ENCODE measurements at places on chromosomes 4 and X.
A peak's percentile ranks its signal among the peaks of the same experiment; 100 is the strongest.

DNA sequence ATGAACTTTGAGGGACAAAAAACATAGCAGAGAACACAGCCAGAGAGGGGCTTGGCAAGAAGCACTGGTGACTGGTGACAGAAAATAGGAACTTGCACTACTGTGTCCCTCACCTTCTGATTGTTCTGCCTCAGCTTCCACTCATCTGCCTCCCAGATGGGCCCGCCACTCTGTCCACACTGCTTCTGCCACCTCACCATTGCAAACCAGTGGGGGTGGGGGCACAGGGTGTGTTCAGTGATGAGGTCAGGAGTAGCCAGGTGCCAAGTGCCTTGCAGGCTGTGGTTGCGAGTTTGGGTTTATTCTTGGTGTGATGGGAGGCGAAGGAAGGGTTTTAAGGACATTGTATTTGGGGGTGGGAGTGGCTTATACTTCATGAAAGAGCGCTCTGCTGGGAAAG lies 9.1 kb upstream of the UBA1 start:
- DNase-seq: no peak

DNA sequence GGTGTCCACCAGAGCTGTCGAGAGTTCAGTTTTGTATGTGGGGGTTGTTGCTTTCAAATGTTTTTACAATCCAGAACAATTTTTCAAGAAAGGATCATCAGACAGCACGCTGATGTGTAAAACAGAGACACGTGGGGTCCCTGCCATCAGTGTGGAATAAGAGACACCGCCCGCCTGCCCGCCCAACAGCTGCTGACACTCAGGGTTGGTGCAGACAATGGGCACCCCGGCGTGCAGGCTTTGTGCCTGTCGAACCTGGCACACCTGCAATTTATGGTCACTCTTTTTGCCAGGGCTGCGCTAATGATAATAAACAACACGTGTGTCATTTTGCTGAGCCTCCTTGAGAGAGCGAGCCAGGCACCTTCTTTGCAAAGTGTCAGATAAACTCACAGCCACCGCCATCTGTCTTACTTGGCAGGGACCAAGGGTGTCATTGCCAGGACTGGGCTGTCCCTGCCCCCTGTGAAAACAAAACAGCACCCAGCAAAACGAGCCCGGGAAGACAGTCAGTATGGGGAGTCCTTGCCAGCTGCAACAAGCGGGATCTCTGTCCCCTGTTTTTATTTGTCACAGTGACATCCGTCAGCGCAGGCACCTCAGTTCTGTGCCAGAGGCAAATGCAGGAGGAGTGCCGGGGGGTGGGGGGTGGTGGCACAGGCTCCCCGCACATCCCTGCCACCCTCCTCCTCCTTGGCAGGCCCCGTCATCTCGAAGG lies 69.1 kb downstream of the PSAPL1 start:
- DNase-seq: peak; percentile 22

- DNase-seq: no peak
Observed at GRCh38 chr4:26397086-26397485, 76.3 kb downstream of the RBPJ start.

- DNase-seq: no peak
Observed at GRCh38 chr4:138634915-138635314, 380.7 kb upstream of the NOCT start.

DNA sequence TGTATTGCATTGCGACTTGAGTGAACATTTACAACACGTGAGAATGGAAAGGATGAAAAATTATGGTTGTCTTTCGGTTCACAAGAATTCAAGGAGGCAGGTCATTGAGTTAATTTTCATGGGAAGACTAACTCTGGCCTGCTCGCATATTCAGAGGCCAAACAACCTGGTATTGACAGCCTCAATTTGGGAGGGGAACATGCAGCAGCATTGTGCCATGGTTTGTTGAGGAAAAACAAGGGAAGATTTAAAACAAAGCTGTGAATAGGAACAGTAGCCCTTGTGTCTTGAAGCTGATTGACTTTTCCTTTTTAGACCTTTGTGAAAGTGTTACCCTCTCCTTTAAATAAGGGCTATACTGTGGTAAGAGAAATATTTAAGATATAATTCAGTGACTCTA lies 31.9 kb downstream of the FAT4 start:
- DNase-seq: no peak

- DNase-seq: peak; percentile 71
Observed at GRCh38 chrX:130118441-130119311, 8.4 kb upstream of the ELF4 start.

DNA sequence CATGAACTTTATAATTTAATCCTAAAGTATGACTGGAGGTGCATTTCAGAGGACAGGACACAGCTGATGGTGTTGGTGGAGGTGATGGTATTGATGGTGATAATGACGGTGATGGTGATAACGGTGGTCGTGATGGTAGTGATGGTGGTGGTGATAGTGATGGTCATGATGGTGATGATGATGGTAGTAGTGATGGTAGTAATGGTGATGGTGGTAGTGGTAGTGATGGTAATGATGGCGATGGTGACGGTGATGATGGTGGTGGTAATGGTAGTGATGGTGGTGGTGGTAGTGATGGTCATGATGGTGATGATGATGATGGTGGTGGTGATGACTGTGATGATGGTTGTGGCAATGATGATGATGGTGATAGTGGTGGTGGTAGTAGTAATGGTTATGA lies 40.4 kb downstream of the SLC2A9 start:
- no peak for DNase-seq

DNA sequence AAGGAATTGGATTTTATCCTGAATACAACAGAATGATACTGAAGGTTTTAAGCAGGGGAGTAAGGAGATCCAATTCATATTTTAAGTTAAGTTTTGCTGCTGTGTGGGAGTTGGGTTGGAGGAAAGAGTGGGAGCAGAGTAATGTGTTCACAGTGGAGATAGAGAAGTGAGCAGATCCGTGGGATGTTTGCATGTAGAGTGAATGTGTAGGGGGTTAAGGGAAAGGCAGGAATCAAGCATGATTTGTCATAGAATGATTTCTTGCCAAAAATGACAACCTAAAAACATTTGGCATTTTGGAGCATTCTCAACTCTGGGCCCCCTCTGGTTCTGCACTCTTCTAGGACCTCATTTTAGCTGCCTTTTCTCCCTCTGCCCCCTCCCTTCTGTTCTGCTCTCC lies 76.6 kb downstream of the ARHGAP10 start:
- DNase-seq: no peak

DNA sequence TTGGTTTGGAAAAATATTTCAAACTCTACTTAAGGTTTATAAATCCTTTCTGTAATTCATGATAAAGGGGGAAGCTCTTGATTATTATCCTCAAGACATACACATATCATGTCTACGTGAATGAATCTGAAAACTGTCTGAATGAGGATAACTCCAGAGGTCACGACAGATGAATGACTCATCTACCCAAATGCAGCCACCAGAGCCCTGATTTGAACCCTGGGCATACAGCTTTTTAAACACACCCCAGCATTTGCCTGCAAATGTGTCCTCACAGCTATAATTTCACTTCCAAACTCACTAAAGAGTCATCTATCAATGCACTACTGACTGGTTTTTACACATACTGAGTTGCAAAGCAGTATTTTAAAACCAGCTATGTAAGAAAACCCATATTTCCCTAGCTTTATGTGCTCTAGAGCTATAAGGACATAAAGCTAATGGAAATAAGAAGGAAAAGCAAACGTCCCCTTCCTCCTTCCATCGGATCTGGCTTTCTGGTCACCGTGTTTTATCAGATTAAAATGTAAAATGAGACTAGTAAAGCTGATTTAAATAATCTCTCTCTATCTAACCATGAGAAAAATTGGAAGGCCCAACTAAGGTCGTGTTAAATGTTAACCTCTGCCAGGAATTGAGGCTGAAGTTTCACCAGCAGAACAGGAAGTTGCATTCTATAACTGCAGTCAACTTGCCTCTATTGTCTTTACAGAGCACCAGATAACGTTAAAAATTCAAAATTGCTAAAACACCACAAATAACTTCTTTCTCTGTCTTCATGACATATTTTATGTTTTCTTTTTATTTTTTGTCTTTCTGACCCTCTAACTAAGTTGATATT lies 63.1 kb upstream of the SPP1 start:
- no peak for DNase-seq

- no peak for DNase-seq
Observed at GRCh38 chrX:20531667-20532066, 265.0 kb upstream of the RPS6KA3 start.

GRCh38 chrX:70433848-70434351 lies 10.7 kb upstream of the DLG3 start:
- DNase-seq: peak; percentile 32

- no peak for DNase-seq
Observed at GRCh38 chr4:146349306-146349705, 135.0 kb downstream of the REELD1 start.

- no peak for DNase-seq
Observed at GRCh38 chrX:47687263-47687662, 28.3 kb upstream of the UXT start.

DNA sequence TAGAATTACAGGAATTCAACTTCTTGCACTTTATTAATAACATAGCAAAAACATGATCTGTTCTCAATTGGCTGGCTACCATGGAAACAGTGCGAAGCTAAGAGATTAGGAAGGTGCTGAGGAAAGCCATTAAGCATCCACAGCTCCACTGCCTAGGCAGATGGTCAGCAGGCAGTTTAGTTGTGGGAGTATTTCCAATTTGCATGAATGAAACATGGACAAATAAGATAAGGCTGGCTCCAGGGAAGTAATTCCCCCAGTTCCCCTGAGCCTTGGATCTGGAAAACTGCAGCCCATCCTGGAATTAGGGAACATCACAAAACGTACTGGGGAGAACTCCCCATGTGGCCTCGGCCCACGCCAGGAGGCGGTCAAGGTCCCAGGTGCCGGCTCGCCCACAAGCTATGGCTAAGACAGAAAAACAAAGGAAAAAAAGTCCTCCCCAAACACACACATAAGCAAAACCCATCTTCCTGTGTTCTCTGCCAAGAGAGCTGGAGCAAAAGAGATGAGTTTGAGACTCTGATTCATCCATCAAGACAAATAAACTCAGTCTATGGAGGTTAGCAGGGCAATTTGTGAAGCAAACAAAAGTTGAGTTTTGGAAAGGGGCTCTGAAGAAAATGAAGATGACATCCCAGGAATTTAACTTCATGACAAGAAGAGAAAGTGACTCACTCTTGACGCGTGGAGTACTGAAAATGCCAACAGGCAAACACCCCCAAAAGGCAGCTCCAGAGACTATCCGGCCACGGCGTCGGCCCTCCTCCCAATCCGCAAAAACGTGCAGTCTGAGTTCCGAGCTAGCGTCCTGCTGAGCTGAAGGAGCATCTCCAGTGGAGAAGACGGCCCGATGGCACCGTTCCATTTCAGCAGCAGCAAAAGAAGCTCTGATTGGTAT lies 45.1 kb downstream of the IGFBP7 start:
- DNase-seq: peak; percentile 95

DNA sequence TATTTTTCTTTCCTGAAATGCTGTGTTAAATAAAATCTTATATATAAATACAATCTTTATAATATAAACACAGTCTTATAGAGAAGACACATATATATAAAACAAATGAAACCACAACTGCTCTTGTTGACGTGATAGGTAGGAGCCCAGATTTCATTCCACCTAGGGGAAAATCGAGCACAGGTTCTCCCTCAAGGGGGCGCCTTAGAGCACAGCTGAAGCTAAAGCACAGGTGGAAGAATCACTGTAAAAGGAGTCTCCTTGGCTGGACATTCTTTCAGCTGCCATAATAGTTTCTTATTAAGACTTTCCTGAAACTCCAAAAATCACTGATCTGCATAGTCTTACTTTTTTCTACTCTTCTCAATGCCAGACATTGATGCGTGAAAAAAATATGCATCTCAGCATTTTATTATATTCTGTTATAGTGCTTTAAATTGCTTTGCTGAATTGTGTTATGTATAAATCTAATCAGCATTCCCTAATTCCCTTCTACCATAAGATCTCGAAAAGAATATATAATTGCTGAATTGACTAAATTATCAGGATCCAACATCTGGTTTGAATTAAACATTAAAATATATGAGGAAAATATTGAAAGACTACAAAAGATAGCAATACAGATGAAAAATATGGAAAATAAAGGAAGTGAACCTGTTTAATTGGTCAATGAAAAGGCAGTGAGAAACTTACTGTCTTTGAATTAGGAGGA lies 25.5 kb upstream of the RXFP1 start:
- DNase-seq: peak; percentile 47
